ENCODE measurements at places on chromosomes 4 and X.

GRCh38 chr4:119659576-119659975 is 31.0 kb upstream of the PDE5A start:
- peak overlapping the region; percentile 29 for H3K27ac ChIP-seq
- H3K4me3 ChIP-seq: no peak overlapping the region
- peaks cover 22% of the 10 kb centered on the region for H3K4me1 ChIP-seq
- no peaks in the 10 kb centered on the region for H3K36me3 ChIP-seq
- no peaks in the 10 kb centered on the region for H3K27me3 ChIP-seq

DNA sequence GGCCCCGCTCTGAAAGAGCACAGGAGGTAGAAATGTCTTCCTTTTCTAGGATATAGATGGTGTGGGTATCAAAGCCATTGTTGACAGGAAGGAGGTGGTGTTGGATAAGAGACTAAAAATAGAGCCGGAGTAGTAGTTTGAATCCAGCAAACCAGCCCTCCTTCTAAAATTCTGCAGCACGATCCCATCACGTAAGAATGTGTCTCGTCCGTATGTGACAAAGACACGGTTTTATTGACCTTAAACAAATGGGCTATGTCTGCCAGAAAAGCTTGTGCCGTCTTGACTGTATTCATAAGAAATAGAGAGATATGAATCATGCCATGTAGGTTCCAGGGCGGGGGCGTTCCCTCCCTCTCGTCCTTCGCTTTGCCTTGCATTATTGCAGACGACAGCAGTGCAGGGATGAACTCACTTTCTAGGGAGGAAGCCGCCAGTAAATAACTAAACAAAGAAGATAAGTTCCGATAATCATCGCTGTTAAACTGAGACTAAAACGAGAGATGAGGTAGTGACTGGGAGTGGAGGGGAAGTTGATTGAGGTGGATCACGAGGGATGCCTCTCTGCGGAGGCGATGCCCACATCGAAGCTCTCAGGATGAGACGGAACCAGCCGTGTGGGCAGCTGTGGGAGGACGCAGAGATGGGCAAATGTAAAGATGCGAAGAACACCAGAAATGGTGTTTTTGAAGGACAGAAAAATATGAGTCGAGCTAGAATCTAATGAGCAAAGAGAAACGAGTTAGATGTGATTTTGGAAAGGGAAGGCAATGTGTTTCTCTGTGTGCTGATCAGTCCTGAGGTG is 3.4 kb downstream of the TENM3 start:
- H3K4me3 ChIP-seq: no peak overlapping the region
- peaks cover 22% of the 10 kb centered on the region for H3K4me1 ChIP-seq
- peaks cover 2% of the 10 kb centered on the region for H3K36me3 ChIP-seq
- DNase-seq: no peak
- H3K27ac ChIP-seq: peak overlapping the region; percentile 66

GRCh38 chrX:13126775-13127174 is 82.4 kb upstream of the FAM9C start:
- peaks cover 83% of the 10 kb centered on the region for H3K4me1 ChIP-seq
- H3K27me3 ChIP-seq: no peaks in the 10 kb centered on the region
- no peak overlapping the region for H3K4me3 ChIP-seq
- no peaks in the 10 kb centered on the region for H3K36me3 ChIP-seq

DNA sequence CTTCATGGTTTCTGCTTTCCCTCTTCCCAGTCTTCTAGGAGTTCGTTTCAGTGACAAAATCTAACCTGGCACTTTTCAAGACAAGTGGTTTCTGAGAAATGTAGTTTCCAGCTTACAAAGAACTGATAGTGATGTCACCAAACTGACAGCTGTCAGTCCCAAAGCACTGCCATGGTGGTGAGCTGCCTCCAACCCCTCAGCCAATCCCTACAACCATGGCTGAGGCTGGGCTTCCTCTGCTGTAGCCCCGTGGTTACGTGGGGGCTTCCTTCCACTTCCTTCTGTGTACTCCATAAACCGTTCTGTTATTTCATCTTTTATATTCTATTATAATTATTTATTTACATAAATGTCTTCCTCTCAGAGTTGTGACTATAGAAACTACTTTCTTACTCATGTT is 198.6 kb upstream of the AGA start:
- H3K36me3 ChIP-seq: no peaks in the 10 kb centered on the region
- peaks cover 4% of the 10 kb centered on the region for H3K27me3 ChIP-seq
- no peak overlapping the region for H3K27ac ChIP-seq

- H3K27ac ChIP-seq: no peak overlapping the region
- DNase-seq: no peak
- H3K36me3 ChIP-seq: no peaks in the 10 kb centered on the region
- H3K27me3 ChIP-seq: peaks cover 16% of the 10 kb centered on the region
These were observed 28.8 kb upstream of the SETD7 start for GRCh38 chr4:139584784-139585183.

GRCh38 chr4:16544251-16544721 is 318.0 kb upstream of the TAPT1 start:
- no peak overlapping the region for H3K4me3 ChIP-seq
- no peaks in the 10 kb centered on the region for H3K36me3 ChIP-seq
- no peaks in the 10 kb centered on the region for H3K4me1 ChIP-seq
- H3K27ac ChIP-seq: no peak overlapping the region
- H3K27me3 ChIP-seq: no peaks in the 10 kb centered on the region

- no peak for DNase-seq
- H3K4me3 ChIP-seq: no peak overlapping the region
- H3K36me3 ChIP-seq: peaks cover 12% of the 10 kb centered on the region
- no peak overlapping the region for H3K27ac ChIP-seq
- no peaks in the 10 kb centered on the region for H3K27me3 ChIP-seq
These were observed 17.7 kb upstream of the PPEF2 start for GRCh38 chr4:75919920-75920319.

- H3K27ac ChIP-seq: no peak overlapping the region
- no peaks in the 10 kb centered on the region for H3K27me3 ChIP-seq
- H3K4me3 ChIP-seq: no peak overlapping the region
- DNase-seq: no peak
- H3K36me3 ChIP-seq: no peaks in the 10 kb centered on the region
These were observed 52.0 kb downstream of the RASL11B start for GRCh38 chr4:52914051-52914605.

- H3K4me3 ChIP-seq: no peak overlapping the region
- no peaks in the 10 kb centered on the region for H3K27me3 ChIP-seq
- no peak overlapping the region for H3K27ac ChIP-seq
- H3K4me1 ChIP-seq: no peaks in the 10 kb centered on the region
These were observed 29.2 kb downstream of the NKX1-1 start for GRCh38 chr4:1376841-1377605.

DNA sequence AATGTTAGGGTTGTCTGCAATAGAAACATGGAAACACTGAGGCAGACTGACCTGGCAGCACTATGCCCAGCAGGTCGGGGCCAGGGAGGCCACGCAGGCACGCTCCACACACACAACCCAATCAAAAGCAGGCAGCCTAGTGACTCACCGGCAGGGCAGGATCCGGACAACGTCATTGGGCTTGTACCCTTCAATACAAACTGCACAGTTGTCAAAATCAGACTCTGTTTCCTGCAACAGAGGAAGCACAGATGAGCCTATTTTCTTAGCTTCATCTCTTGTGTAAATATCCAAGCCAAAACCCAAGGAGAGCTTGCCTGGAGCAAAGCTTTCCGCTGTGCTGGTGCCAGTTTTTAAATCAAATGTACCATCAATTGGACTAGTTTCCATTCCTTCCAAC is 185.8 kb downstream of the RNF150 start:
- H3K27ac ChIP-seq: peak overlapping the region; percentile 95
- peaks cover 55% of the 10 kb centered on the region for H3K4me1 ChIP-seq
- no peak for DNase-seq
- H3K4me3 ChIP-seq: peak overlapping the region; percentile 43

- no peaks in the 10 kb centered on the region for H3K27me3 ChIP-seq
- peaks cover 5% of the 10 kb centered on the region for H3K4me1 ChIP-seq
- peaks cover 3% of the 10 kb centered on the region for H3K36me3 ChIP-seq
These were observed 326.4 kb downstream of the DCHS2 start for GRCh38 chr4:154164931-154165839.

- H3K4me3 ChIP-seq: no peak overlapping the region
- H3K27ac ChIP-seq: no peak overlapping the region
- H3K4me1 ChIP-seq: no peaks in the 10 kb centered on the region
- no peak for DNase-seq
- H3K27me3 ChIP-seq: peaks cover 19% of the 10 kb centered on the region
These were observed 141.0 kb downstream of the ARHGAP24 start for GRCh38 chr4:85615952-85616351.

- no peak overlapping the region for H3K27ac ChIP-seq
- no peak overlapping the region for H3K4me3 ChIP-seq
- DNase-seq: no peak
- no peaks in the 10 kb centered on the region for H3K36me3 ChIP-seq
- H3K4me1 ChIP-seq: peaks cover 2% of the 10 kb centered on the region
These were observed 43.3 kb upstream of the STAG2 start for GRCh38 chrX:123918106-123918721.

DNA sequence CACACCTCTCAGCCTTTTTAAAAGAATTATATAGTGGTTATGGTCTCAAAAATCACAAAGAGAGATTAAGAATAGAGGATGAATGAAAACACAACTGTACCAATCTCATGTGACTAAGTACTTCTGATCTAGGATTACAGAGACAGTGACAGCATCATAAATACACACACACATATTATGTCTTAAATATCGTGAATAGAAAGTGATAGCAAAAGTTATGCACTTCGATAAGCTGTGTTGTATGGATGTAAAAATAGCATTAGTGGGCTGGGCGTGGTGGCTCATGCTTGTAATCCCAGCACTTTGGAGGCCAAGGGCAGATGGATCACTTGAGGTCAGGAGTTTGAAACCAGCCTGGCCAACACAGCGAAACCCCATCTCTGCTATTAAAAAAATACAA is 25.0 kb downstream of the GYPA start:
- no peak for DNase-seq
- H3K4me1 ChIP-seq: no peaks in the 10 kb centered on the region
- no peak overlapping the region for H3K4me3 ChIP-seq
- no peak overlapping the region for H3K27ac ChIP-seq
- H3K36me3 ChIP-seq: no peaks in the 10 kb centered on the region
- peaks cover 41% of the 10 kb centered on the region for H3K27me3 ChIP-seq

DNA sequence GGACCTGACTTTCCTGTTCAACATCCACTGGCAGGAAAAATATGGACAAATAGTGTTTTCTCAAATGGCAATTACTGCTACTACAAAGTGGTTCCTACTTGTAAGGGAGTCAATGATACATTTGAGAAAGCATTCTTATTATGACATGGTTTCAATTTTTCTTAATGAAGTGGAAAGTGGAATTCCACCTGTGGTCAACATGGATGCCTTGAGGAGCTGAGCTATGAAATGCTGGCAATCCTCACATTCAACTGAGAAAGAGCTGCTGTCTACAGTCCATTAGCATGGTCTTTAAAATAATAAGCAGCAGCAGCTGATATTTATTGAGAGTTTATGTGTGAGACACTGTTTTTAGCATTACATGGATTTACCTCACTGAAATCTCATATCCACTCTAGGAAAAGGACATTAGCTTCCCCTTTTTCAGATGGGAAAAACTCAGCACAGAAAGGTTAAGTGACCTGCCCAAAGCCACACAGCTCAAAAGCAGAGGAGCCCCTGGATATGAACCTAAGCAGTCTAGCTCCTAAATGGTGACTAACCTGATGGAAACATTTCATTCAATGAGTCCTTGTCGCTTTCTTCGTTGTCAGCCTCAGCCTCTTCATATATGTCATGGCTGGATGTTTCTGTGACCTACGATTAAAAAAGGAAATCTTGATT is 29.2 kb downstream of the MAP7D3 start:
- no peak overlapping the region for H3K4me3 ChIP-seq
- no peak overlapping the region for H3K27ac ChIP-seq
- peaks cover 9% of the 10 kb centered on the region for H3K4me1 ChIP-seq
- H3K36me3 ChIP-seq: peaks cover 54% of the 10 kb centered on the region

DNA sequence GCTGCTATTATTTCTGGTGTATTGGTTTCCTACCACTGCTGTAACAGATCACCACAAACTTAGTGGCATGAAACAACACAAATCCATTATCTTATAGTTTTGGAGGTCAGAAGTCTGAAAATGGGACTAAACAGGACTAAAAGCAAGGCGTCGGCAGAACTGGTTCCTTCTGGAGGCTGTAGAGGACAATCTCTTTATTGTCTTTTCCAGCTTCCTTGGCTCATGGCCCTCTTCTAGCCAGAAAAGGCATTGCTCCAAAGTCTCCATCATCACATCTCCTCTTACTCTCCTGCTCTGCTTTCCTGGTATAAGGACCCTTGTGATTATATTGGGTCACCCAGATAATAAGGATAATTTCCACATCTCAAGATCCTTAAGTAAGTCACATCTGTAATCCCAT is 121.9 kb downstream of the CLCN4 start:
- H3K4me1 ChIP-seq: peaks cover 6% of the 10 kb centered on the region
- H3K27ac ChIP-seq: no peak overlapping the region
- DNase-seq: no peak
- H3K27me3 ChIP-seq: peaks cover 27% of the 10 kb centered on the region
- no peak overlapping the region for H3K4me3 ChIP-seq

DNA sequence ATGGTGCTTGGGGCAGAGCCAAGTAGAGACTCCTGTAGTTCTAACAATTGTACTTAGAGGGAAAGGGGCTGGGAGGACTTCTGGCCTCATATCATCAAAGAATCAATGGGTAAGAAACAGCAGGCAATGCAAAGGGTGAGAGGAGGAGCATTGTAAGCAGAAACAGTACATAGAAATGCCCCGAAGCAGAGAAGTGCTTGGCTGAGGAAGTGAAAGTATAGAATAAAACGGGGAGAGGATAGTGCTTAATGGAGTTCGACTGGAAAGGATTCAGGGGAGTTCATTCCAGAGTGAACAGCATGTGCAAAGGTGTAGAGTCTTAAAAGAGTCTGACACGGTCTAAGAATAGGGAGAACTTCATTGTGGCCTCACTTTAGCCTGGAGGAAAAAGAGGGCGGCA is 103.0 kb downstream of the SYNPO2 start:
- DNase-seq: no peak
- peaks cover 23% of the 10 kb centered on the region for H3K4me1 ChIP-seq
- H3K36me3 ChIP-seq: no peaks in the 10 kb centered on the region
- no peak overlapping the region for H3K4me3 ChIP-seq

DNA sequence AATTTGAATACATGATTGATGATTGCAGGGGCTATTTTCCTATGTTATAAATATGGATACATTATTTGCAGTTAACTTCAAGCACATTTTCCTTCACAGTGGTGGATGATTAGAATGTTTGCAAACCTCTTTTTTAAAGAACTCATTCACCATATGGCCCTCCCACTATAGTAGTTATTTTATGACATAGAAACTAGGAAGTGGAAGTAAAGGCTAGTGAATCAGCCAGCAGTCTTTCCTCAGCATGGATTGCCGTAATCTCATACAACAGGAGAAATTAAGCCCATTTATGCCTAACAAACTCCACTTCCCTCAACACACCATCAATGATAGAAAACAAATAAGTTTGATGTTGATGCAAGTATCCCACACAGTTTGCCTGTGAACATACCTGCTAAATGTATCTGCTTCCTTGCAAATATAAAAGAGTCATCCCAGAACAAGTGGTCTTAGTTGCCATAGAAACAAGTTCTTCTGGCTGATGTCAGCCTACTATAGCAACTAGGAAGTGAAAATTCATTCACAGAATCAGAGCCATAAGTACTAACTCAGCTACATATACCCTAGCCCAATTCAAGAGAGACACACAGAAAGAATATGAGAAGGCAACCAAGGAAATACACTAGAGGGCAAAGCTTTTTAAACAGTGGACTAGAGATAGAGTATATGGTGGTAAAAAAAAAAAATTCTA is 100.9 kb upstream of the RADX start:
- DNase-seq: no peak
- no peak overlapping the region for H3K27ac ChIP-seq
- no peaks in the 10 kb centered on the region for H3K27me3 ChIP-seq

Measured in osteocyte (in vitro differentiated cells).